ENCODE measurements at places on chromosomes 12 and 14.
A peak's percentile ranks its signal among the peaks of the same experiment; 100 is the strongest.

DNA sequence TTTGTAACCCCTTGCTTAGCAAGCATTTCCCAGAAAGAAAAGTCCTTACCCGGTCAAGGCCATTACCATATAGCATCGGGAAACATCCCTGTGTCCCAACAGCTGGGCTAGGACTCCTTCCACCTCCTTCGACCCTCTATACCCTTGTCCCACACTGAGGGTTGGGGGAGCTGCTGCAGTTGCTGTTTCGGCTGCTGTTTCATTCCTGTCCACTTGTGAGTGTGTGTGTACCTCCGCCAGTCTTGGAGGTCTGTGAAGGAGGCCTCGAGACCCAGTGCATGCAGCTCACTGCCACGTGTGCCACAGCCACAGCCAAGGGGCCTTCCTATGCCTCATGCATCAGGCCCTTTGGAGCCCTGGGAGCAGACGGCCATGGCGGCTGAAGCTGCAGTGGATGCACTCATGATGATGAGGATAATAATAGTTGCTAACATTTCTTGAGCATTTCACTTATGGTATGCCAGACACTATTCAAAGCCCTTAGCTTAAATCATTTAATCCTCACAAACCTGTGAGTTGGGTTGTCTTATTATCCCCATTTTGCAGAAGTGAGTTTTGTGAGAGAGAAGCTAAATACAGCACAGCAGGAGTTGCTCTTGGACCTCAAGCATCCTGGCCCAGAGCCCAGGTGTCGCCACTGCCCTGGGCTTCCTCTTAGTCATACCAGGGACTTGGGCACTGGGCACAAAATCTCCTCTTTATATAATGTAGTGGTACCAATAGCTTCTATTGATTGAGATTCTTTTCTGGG is 156.5 kb downstream of the PRKCH start:
- DNase-seq, result no peak

DNA sequence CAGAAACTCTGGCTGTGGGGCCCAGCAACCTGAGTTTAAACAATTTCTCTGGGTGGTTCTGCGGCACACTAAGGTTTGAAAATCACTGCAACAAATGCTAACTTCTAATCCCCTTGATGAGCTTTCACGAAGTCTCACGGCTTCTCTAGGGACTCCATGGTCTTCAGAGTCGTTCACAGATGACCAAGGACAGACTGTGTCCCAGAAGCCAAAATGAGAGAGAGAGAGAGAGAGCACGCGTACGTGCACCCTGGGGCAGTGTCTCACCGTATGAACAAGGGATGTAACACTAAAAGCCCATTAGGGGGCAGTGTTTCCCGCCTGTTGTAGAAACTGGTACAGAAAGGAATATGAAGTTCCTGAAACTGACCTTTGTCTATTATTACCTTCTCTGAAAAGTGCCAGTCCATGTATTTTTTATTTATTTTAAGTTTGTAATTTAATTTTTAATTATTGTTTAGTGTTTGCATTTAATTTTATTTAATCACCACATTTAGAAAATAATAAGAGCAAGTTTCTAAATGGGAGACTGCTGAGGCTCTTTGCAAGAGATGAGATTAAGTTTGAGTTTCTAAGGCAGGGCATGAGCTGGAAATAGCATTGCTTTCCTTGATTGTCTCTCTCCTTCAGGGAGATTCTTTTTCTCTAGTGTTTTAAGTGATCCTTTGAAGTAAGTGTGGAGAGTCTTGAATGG is 3.4 kb downstream of the APOLD1 start:
- DNase-seq, result peak; percentile 82

GRCh38 chr12:93022603-93023340 is 93.7 kb upstream of the EEA1 start:
- DNase-seq, result peak; percentile 50

- DNase-seq, result no peak
Measured at GRCh38 chr12:33427071-33427470, 12.5 kb downstream of the SYT10 start.

GRCh38 chr12:89481213-89481914 is 43.2 kb downstream of the GALNT4 start:
- DNase-seq, result no peak

- no peak for DNase-seq
Measured at GRCh38 chr12:47650469-47650868, 55.4 kb downstream of the RPAP3 start.

DNA sequence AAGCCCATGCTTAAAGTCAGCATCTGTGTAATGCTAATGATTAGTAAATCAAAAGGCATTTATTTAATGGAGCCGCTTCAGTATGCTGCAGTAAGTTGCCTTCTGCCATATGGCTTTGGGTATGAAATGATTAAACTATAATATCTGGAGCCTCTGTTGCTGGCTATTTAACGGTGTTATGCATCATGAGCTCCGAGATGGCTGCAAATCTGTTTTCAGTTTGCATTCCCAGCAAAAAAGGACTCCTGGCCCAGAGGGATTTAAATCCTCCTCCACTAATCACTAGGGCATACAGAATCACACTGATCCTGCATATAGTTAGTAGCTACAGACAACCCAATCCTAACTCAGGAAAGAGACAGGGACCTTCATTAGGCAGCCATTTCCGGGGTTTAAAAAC is 171.5 kb upstream of the EEA1 start:
- no peak for DNase-seq

- DNase-seq, result no peak
Measured at GRCh38 chr14:31037709-31038221, 11.6 kb upstream of the STRN3 start.

- DNase-seq, result peak; percentile 20
Measured at GRCh38 chr12:49043856-49044258, 16.7 kb downstream of the KMT2D start.

- peak; percentile 33 for DNase-seq
Measured at GRCh38 chr12:52903855-52904508, 894 bp downstream of the KRT8 start.

DNA sequence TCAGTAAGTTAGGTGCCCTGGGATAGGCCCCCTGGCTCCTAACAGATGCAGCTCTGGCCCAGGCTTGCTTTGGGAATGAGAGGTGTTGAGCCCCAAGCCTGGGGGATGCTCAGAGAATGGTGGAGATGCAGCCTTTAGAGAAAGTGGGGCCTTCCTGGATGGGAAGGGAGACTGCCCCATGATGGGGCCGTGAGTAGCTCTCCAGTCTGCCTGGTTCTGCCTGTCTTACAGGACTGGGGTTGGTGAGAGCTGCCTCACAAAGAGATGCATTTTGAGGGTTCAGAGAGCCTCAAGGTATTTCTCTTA is 523 bp upstream of the VRTN start:
- DNase-seq, result no peak

DNA sequence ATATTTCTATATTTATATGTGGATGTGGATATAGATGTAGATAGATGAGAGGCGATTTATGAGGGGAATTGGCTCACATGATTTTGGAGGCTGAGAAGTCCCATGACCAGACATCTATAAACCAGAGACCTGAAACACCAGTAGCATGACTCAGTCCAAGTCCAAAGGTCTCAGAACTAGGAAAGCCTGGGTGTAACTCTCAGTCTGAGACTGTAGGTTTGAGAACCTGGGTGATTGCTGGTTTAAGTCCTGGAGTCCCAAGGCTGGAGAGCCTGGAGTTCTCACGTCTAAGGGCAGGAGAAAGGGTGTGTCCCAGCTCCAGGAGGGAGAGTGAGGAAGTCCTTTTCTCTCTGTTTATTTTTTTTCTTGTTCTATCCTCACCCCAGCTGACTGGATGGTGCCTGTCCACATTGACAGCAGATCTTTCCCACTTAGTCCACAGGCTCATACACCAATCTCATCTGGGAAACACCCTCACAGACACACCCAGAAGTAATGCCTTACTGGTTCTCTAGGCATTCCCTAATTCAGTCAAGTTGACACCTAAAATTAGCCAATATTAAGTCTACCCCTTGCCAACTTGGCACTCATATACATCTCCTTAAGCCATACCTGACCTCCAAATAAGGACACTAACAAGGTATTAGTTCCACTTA is 45.4 kb downstream of the EMP1 start:
- no peak for DNase-seq

DNA sequence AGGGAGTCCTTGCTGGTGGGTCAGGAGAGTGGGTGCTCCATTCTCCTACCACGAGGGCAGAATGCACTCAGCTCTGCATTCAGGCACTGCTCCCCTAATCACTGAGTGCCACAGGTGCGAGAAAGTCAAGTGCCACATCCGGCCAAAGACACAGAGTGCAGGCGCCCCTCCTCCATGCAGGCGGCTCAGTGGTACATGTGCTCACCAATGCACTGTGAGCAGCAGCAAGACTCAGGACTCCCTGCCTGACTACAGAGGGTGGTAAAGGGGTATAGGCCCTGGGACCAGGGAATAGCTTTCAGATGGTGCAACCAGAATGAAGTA is 32.9 kb downstream of the ZFYVE21 start:
- DNase-seq, result no peak

GRCh38 chr14:94129758-94130414 is 482 bp upstream of the IFI27L2 start:
- peak; percentile 42 for DNase-seq

Data from astrocyte of the spinal cord (primary cell).